Vagina (tissue), 2 donors: ENCODE measurements at places on chromosomes 4 and X.

DNA sequence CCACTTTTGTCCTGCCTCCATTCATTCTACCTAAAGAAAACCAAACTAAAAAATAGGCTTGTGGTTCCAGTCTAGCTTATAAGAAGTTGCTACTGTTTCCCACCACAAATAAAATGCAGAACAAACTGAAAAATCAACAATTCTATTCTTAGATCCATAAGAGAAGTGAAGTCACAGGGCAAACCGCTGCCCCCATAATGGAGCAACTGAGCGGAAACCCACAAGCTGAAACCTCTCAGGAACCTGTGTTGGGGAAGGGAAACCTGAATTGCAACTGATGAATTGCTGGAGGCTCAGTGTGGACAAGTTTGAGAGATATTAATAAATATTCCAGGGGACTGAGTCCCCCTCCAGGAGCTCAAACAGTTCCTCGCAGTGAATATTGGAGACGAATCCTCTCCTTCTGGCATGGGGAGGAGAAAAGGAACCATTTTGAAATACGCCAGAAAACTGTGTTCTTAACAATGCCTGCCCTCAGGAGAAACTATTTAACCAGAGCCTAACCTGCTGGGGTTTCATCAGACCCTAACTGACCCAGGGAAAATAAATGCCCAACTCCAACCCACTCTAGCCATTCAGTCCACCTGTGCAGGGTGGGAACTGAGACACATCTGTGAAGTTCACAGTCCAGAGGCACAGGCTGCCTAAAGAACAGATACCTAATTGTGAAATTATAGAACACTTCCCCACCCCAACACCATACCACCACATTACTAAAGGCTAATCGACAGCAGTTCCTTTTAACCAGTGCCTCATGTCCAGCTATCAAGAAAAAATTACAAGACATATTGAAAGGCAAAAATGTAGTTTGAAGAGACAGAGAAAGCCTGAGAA lies 22.8 kb upstream of the SH3RF1 start:
- no peak for DNase-seq

GRCh38 chr4:111466811-111467604 lies 678.2 kb upstream of the FAM241A start:
- DNase-seq, result no peak

DNA sequence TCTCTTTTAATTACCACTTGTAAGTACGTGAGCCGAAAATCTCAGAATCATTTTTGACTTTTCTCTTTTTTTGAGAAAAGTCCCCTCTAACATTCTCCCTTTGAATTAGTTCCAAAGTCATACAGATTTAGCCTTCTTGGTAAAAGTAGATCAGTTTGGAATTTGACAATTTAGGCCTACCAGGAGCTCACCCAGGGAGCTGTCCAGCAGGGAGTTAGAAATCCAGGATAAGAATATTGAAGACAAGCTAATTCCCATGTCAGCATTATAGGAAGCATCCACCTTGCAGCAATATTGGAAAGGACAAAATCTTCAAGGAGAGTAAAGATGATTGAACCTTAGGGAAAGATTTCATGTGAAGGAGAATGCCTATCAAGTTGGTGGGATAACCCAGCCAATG lies 352.2 kb upstream of the CPEB2 start:
- DNase-seq, result no peak

- no peak for DNase-seq
Measured at GRCh38 chr4:87112063-87112462, 108.4 kb downstream of the KLHL8 start.

DNA sequence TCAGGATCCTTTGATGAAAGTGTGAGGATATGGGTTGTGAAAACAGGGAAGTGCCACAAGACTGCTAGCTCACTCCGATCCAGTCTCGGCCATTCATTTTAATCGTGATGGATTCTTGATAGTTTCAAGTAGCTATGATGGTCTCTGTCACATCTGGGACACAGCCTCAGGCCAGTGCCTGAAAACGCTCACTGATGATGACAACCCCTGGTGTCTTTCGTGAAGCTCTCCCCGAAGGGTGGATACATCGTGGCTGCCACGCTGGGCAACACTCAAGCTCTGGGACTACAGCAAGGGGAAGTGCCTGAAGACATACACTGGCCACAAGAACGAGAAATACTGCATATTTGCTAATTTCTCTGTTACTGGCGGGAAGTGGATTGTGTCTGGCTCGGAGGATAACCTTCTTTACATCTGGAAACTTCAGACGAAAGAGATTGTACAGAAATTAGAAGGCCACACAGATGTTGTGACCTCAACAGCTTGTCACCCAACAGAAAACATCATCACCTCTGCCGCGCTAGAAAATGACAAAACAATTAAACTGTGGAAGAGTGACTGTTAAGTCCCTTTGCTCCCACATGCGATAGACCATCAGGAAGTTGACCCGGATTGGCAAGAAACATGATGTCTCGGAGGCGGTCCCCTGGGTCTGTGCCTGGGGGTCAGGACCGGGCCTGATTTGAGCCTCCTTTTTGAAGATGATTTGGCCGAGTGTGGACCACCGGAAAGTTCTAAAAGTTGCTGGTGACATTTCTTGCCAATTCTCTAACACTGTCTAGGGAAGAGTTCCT lies 22.2 kb downstream of the LIAS start:
- no peak for DNase-seq

DNA sequence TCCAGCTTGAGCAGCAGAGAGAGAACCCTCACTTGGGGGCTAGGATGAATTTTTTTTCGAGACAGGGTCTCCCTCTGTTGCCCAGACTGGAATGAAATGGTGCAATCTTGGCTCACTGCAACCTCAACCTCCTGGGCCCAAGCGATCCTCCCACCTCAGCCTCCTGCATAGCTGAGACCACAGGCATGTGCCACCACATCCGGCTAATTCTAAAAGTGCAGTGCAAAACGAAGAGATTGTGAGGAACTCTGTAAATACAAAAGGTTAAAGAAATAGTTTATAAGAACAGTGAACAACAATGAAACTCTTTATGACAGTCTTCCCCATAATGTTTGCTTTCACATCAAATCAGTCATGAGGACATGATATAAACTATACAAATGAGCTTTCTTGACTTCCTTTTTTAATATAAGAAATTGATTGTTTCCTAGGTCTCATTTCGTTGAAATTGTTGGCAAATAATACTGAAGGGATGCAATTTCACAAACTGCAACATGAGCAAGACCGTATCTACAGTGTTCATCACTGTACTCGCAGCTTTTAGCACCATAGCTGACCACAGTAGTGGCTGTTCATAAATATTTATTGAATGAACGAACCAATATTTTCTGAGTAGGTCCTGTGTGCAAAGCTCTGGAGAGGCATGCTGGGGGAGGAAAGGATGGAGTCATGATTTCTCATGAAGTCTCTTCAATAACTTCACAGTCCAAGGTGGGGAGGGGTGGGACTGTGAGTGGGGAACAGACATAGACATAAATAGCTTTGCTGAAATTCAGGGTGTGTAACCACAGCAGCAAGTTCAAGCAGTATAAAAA lies 116.1 kb downstream of the SHROOM3 start:
- DNase-seq, result no peak

- DNase-seq, result no peak
Measured at GRCh38 chrX:36071061-36071460, 151.5 kb downstream of the CFAP47 start.

DNA sequence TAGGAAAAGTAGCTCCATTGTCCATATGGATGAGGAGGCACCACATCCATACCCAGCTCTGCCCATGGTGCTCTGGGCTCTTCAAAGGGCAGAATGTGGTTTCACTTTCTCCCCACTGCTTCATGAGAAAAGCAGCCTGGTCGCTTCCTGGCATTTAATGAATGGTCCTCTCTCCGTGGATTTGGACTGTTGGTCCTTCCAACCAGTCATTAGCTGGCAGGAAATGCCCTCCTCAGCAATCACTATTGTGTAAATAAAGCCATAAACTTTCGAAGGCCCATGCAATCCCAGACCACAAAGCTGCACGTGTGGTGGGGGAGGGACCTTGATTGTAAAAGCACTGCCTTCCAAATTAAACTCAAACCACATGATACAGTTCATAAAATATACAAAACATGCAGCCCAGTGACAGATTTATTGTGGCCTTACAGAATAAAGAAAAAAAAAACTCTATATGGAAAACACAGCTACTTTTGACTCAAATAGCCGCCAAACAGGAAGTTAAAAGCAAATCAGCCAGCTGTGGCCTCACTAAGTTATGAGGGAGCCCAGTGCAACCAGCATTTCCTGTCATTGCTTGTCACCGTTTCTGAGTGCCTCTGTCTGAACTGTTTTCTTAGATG lies 8.1 kb downstream of the MBNL3 start:
- no peak for DNase-seq

- no peak for DNase-seq
Measured at GRCh38 chrX:54826598-54826997, 19.1 kb downstream of the MAGED2 start.

- no peak for DNase-seq
Measured at GRCh38 chrX:12934850-12935249, 28.4 kb downstream of the TLR8 start.

GRCh38 chr4:186644737-186645261 lies 78.9 kb downstream of the FAT1 start:
- DNase-seq, result no peak

DNA sequence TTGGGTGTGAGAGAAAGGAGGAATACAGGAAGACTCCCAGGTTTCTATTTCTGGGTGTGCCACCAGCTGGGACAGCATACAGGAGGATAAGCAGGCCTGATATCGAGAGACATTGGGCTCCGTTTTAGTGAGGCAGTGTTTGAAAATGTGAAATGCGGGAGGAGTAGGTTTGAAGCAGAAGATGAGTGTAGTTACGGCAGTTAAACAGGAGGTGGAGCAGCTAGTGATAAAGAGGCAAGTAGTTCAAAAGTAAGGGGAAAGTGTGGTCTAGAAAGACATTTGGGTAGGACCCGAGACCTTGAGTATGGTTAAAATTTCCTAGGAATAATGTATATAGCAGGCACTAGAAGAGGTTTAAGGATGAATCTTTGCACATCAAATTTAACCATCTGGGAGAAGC lies 42.4 kb downstream of the DCUN1D4 start:
- DNase-seq, result no peak

DNA sequence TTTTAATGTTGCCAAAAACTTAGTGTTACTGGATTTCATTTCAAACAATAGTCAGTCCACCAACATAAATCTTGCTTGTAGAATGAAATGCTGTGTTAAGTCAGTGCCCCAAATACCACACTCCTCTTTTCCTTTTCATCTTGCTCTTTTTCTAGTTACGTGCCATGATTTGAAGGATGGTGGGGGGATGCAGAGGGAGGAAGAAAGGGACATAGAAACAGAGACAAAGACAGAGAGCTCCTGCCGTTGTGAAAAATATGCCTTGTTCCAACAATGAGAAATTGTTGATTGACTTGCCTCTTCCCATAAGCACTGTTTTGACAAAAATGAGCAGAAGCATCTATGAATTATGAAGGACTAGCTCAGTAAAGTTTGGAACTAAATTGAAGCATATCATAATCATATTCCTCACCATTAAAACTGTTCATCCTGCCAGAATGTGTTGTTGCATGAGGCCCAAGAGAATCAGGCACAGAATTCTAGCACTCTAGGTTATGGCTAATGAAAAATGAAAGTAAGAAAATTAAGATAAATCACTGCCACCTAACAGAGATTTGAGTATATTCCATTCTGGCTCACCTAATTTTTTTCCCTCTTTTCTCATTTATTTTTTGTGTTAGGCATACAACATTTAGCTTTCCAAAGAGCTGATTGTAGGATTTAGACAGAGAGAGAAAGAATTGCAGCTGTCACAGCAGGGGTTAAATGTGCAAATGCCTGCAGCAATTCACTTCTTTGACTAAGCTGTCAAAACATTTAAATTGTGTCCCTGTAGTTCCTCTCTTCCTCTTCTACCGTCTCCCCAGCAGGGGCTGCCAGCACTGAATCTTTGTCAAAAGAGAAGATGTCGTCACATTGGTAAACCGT lies 111.6 kb upstream of the PTPN13 start:
- no peak for DNase-seq

DNA sequence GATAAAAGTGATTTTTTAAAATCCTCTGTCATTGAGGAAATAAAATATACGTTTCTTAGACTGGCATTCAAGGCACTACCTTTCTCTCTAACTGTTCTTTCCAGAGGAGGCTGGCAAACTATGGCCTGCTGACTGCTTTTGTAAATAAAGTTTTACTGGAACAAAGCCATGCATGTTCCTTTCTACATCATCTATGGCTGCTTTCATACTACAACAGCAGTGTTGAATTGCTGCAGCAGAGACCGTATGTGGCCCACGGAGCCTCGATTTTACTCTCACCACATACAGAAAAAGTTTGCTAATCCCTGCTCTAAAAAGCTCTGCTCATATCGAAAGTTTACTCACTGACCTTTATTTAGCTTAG lies 20.2 kb downstream of the SETD7 start:
- DNase-seq, result no peak

- no peak for DNase-seq
Measured at GRCh38 chrX:79623098-79623762, 256.1 kb upstream of the ITM2A start.

- DNase-seq, result no peak
Measured at GRCh38 chr4:121885115-121885514, 14.8 kb upstream of the BBS7 start.

DNA sequence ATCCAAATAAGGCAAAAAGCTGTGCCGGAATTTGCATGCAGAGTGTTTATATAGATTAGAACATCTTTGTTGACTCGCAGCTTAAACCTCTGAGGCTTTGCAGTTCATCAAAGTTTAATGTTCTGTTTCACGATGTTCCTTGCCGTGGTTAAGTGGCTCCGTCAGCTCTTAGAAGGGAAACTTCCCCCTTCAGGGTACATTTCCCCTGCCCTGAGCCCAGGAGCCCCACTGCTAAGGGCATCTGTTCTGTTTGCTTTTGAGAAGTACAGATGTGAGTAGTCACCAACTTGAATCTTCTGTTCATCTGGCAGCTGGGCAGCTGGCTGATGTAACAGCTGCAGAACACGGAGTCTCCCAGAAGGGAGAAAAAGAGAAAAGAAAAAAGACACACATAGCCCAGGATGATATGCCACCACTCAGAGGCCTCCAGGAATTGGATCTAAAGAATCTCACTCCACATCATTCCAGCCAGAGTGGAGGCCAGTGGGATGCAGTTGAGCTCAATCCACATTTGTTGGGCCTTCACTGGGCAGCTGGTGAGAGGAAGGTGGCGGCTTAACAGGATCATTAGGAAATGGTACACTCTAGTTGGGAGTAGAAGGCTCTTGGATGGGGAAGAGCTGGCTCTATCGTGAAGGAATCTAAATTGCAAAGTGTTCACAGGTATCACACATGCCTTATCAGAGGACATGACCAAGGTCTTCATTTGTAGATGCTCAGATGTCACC lies 178.7 kb upstream of the RBPJ start:
- DNase-seq, result no peak

DNA sequence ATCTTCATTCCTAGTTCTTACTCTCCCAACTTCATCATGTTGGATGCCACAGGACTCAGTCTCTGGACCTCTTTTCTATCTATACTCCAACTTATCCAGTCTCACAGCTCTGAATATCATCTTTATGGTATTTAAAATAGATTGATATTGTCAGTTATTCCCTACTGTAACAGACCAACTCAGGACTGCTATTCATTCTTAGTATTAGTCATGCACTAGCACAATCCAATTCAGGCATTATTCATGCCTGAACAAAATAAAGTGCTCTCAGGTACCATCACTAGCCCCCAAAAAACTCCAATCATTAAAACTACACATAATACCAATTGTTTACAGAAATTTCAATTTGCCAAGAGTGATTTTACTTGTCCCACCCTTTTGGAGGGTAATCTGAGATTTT lies 37.7 kb downstream of the FRYL start:
- DNase-seq, result no peak
